ENCODE measurements at places on chromosomes 6 and 20.

DNA sequence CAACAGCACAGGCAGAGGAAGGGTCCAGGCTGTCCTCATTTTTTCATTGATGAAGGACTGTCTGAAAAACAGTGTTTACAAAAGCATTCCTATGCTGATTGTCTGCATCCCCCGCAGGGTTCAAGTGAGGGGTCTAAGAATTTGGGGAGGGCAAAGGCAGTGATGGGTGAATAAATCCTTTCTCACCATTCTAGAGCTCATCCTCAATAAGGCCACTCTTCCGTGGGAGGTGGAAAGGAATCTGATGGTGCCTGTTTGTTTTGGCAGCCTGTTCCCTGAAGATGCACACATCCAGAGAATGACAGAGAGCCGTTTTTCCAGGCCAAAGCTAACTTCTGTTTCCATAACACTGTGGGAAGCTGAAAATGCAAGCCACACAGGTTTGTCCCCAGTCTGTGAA lies 164.5 kb downstream of the MOXD1 start:
- DNase-seq, result no peak

DNA sequence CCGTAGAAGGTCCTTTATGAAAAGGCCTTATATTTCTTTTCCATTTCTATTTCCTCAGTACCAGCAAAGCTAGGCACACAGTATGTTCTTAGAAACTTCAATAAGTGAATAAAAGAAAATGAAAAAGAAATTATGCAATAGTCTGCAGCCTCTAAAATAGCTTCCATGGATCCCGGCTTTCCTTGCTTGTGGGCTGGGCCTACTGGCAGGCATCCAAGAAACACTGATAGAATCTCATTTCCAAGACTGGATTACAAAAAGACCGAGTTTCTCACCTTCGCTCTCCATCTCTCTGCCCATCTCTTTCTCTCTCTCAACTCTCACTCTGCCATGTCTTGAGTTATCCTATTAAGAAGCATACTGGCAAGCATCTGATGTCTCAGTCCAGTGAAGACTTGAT lies 187.5 kb upstream of the FKBP1C start:
- DNase-seq, result no peak

- no peak for DNase-seq
These were observed 118.4 kb upstream of the SLC2A12 start for GRCh38 chr6:134170844-134171243.

GRCh38 chr6:106446287-106446885 lies 85.9 kb downstream of the CRYBG1 start:
- DNase-seq, result peak; percentile 17

- no peak for DNase-seq
These were observed 10.7 kb upstream of the TCFL5 start for GRCh38 chr20:62872184-62872847.

- DNase-seq, result no peak
These were observed 14.3 kb downstream of the SLA2 start for GRCh38 chr20:36631646-36632045.

All from germinal center (tissue), 1 donor.